ENCODE measurements at places on chromosomes 16 and 17. TPM values are rescaled to one million over a fixed set of nuclear protein-coding genes. Genes with fewer than 3 reads are reported as not detected.

The AANAT gene
- not detected for polyA plus RNA-seq

The NOL3 gene
- polyA plus RNA-seq = 23.9 TPM

- DNase-seq = peak; percentile 77
Measured at GRCh38 chr17:3012926-3013581, 50.4 kb downstream of the OR1D5 start.

GRCh38 chr16:66933776-66934137 lies 445 bp downstream of the CIAO2B start:
- DNase-seq = no peak

GRCh38 chr17:65261152-65261551 lies 124.0 kb downstream of the RGS9 start:
- DNase-seq = no peak

DNA sequence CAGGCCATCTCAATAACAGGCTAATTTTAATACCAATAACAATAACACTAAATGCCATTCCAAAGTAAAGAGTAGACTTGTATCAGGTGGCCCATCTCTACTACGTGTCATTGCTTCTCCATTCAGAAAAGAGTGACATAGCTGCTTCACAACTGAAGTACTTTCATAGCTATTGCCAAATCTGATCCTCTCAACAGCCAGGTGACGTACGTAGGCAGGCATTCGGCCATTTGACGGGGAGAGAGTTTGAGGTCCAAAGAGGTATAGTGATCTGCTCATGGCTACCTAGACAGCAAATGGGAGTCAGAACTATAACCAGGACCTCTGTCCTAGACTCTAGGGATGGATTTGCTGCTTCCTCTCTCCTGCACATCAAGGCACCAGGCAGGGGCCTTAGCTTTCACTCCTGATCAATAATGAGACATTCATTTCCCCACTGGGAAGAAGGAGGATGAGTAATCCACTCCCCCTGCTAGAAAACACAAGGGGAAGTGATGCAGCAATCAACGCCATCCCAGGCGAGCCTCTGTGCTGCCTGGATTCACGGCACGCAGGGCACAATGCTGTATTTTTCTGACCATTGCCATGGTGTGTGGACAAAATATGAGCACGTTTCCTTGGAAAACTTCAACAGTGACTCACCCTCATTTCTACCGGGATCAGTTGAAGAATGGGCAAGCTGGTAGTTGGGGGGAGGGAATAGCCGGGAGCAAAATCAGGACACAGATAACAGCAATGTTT lies 80.9 kb downstream of the SPACA3 start:
- no peak for DNase-seq

DNA sequence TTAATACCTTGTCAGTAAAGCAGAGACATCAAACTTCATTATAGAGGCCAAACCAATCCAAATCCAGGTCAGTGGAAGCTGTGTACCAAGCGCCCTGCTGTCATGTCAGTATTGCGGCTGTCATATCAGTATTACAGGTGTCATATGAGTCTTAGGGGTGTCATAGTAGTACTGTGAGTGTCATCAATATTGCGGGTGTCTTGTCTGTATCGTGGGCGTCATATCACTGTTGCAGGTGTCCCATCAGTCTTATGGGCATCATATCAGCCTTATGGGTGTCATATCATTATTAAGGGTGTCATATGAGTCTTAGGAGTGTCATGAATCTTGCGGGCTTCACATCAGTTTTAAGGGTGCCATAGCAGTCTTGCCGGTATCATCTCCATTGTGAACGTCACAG lies 6.0 kb upstream of the PRDM7 start:
- no peak for DNase-seq

GRCh38 chr16:6122401-6122800 lies 1024.8 kb upstream of the EEF2KMT start:
- DNase-seq = no peak

DNA sequence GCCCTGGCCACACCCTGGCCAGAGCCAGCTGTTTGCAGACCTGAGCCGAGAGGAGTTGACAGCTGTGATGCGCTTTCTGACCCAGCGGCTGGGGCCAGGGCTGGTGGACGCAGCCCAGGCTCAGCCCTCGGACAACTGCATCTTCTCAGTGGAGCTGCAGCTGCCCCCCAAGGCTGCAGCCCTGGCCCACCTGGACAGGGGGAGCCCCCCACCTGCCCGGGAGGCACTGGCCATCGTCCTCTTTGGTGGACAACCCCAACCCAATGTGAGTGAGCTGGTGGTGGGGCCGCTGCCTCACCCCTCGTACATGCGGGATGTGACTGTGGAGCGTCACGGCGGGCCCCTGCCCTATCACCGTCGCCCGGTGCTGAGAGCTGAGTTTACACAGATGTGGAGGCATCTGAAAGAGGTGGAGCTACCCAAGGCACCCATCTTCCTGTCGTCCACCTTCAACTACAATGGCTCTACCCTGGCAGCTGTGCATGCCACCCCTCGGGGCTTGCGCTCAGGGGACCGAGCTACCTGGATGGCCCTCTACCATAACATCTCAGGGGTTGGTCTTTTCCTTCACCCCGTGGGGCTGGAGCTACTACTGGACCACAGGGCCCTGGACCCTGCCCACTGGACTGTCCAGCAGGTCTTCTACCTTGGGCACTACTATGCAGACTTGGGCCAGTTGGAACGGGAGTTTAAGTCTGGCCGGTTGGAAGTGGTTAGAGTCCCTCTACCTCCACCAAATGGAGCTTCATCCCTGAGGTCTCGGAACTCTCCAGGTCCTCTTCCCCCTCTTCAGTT lies 578 bp downstream of the AOC2 start:
- DNase-seq = no peak

Measured in sigmoid colon (tissue), 7 donors.